ENCODE measurements at places on chromosomes 16 and 17.

DNA sequence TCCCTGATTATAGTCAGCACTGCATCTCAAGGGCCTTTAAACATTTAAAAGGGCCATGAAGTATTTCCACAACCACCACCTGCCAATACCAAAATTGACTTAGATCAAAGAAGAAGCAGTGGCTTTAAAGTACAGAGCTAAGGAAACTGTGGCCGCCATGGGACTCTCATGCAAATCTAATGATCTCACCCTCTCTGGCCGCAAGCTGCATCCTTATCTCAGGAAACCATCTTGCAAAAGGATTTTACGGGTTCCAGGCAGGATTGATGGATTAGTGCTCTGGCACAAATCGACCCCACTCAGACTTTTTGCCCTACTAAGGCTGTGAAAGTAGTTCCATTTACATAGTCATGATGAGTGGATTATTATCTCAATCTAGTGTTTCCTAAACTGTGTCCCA, 22.6 kb downstream of the CDRT4 start:
- no peak for DNase-seq

GRCh38 chr16:54425681-54426552, 139.3 kb upstream of the IRX3 start:
- DNase-seq = no peak

GRCh38 chr17:9928601-9929333, 23.7 kb upstream of the RCVRN start:
- DNase-seq = peak; percentile 62

DNA sequence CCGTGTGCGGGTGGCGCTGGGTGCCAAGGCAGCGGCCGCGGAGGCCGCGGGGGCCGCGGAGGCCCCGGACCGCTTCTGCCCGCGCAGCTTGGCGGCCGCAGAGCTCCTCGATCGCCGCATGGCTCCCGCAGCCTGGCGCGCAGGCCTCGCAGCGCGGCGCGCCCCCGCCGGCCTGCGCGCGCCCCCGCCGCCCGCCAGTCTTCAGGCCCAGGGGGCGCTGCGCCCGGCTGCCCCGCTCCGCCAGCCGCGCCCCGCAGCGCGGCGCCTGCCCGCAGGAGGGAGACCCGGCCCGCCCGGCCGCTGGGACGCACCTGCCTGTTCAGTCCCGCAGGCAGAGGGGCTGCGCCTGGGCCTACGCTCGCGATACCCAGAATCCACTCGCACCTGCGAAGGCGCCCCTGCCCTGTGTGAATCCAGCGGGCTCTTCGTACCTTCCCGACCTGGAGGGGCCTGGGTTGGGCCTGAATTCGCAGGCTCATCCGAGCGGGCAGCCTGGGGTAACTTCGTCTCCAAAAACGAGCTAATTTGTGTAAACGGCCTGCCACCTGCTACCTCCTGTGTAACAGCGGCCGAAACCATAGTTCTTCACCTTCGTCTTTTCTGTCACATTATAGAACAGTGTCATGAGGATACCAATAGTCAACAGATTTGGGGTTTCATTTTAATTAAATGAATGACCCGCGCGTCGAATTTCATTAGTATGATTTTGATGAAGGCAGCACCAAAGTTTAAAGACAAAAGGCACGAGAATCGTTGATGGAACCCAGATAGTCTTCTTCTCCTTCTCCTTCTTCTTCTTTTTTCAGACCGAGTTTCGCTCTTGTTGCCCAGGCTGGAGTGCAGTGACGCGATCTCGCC, at the start of gene CENPV:
Gene CENPV, minus strand, starts transcription at position 153 of the 858 bp plus-strand sequence. Its CDS starts 33 bp downstream, at position 120.
- DNase-seq = no peak

GRCh38 chr17:78345172-78345571, 14.7 kb downstream of the SOCS3 start:
- no peak for DNase-seq

DNA sequence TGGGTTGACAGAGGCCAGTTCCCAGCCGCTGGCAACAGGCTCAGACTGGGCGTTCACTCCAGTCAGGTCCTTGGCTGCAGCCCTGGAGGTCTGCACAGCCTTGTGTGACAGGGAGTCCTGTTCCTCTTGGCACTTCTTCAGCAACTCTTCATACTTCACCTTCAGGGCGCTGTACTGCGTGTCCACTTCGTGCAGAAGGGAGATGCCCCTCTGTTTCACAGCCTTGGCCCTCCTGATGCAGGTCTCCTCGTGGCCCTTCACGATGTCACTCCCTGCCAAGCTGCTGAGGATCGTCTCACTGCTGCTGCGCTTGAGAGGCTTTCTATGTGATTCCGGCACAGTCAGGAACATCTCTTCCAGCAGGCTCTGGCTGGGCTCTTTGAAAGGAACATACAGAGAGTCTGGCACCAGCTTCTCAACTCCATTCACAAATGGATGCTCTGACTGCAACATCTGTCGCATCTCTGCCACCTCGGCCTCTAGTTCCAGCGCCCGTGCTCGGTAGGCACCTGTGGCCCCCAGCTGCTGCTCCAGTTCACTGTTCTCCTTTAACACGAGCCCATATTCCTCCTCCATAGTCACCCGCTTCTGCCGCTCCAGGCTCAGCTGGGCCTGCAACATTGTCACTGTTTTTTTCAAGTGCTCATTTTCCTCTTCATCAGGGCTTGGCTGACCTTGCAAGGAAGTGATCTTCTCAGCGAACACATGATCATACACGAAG, 27.2 kb downstream of the CDR2 start:
- no peak for DNase-seq

- DNase-seq = peak; percentile 33
Measured at GRCh38 chr17:83050651-83051395, 28.6 kb upstream of the METRNL start.

GRCh38 chr17:5883775-5884665, 186.2 kb upstream of the WSCD1 start:
- no peak for DNase-seq

DNA sequence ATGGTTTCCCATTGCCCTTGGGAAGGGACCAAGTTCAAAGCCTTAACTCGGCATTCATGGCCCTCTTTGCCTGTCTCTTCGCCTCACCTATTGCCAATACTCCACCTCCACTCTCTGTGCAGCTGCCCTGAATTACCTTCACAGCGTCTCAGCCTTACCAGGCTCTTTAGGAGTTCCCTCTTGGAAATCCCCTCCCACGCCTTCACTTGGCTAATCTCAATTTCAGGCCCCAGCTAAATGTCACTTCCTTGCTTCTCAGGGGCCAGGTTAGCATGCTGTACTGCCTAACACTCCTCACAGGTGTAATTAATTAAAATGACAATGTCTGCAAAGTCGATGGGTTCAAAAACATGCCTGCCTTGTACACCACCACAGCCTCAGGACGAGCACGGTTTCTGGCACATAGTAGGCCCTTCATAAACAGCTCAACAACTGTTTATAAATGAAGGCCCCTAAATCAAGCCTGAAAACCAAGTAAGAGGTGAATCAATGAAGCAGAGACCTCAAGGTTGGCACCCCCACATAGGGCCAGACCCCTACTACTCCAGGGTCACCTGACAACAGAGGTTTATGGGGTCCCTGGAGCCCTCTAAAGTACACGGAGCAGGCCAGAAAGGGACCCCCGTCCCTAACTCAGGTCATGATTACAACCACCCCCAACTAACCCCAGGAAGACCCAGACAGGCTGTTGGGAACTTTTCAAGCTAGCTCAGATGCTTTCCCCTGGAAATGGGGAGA, 11.2 kb upstream of the EEF2K start:
- no peak for DNase-seq

- no peak for DNase-seq
Measured at GRCh38 chr16:65349626-65350025, 227.8 kb upstream of the CDH11 start.

GRCh38 chr17:39757931-39758873, 20.5 kb downstream of the GRB7 start:
- DNase-seq = no peak

DNA sequence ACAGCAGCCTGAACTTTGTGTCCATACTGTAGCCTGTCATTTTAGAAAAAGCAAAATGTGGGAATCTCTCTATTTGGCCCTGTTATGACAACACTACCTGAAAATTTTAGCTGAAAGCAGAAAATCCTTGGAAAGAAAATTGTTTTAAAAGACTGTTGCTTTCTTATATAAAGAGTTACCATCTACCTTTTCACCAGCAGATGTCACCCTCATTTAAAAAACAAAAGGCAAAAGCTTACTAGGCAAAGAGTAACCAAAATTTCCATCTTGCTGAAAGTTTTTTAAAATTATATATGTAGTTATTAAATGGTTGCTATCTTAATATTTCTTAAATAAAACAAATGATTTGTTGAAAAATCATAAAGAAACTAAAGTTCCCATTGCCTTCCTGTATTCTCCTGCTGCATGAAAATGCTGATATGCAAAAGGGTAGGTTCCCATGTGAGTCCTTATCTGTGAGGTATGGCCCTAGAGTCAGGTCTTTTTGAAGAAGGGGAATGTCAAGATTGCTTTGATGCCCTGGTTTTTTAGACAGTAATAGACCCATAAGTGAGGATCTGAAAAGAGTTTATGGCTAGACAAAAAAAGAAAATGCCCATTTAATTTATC, 61.0 kb downstream of the TNRC6C start:
- peak; percentile 42 for DNase-seq

DNA sequence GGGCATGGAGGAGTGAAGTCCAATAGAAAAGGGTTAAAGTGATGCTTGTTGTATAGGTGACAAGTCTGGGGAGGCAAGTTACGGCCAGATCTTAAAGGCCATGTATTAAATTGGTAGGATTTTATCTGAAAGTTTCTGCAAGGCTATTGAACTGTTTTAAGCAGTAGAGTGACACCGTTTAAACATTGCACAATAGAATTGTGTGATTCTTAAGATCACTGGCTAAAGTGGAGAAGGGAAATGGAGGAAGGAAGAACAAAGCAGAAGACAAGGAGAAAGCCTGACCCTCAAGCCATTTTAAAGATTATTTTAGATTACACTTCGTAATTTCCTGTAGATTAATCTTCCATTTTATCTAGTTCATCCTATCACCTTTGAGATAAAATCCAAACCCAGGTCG, 5.6 kb upstream of the MPHOSPH6 start:
- no peak for DNase-seq

DNA sequence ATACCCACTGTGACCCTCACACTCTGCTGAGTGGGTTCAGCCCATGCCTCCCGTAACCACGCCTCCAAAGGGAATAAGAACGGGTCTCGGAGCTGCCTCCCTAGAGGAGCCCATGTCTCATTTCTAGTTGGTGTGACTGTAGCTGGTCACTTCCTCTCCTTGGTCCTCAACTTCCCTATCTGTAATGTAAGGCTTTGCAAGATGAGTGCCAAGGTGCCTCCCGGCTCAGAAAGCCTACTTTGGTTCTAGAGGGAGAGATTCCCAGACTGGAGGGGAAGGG, 20.8 kb downstream of the C16orf74 start:
- DNase-seq = no peak
